ENCODE measurements at places on chromosomes 7 and 10.

DNA sequence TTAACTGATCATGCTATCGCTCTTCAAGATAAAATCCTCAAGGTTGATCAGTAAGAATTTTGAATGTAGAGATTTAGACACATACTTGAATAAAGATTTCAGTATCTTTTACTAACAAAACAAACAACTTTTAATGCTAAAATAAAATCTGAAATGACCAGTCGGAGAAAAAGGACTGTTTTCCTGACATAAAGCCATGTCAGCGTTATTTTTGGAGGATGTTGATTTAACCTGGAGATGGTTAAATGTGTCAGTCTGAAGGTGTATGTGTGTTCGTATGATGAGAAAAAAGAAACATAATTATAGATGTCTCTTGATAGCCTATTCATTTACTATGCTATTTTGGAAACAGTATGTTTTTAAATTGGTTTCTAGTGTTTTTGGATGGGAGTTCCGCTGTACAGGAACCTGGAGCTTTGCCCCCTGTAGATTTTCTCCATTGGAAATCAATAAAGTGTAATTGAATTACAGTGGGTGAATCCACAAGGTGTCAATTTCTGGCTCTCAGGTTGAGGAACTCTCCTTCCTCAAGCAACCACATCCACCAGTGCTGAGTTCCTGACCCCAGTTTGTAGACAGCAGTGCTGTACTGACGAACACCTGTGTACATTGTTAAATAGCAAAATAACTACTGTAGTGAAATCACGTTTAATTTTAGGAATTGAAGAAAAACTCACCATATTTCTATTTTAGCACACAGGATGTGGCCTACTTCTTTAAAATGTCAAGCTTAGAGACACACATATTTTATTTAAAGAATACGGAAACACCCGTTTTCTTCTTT lies 670.1 kb downstream of the MAGI2 start:
- H3K4me1 ChIP-seq = no peaks in the 10 kb centered on the region
- H3K27ac ChIP-seq = no peak overlapping the region
- H3K36me3 ChIP-seq = no peaks in the 10 kb centered on the region

- DNase-seq = no peak
- no peak overlapping the region for H3K27ac ChIP-seq
- no peak overlapping the region for H3K4me3 ChIP-seq
- H3K4me1 ChIP-seq = no peaks in the 10 kb centered on the region
Measured at GRCh38 chr7:36005293-36005692, 147.8 kb upstream of the EEPD1 start.

DNA sequence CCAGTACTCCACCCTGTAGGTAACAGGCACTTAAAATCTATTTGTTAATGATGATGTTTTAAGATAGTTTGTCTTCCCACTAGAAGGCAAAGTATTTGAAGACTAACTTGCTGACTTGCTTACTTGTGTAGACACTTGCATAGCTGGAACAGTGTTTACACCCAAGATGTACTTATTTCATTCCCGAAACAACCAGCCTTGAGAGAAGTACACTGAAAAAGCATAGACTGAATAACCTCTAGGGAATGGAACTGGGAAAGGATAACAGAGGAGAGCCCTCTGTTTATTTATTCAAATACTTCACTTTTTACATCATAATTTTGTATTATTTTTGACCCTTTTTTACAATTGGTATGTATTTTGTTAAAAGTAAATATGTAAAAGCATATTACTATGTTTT lies 33.1 kb upstream of the TMEM26 start:
- no peaks in the 10 kb centered on the region for H3K36me3 ChIP-seq
- H3K4me1 ChIP-seq = peaks cover 3% of the 10 kb centered on the region
- DNase-seq = no peak
- no peak overlapping the region for H3K4me3 ChIP-seq
- H3K27ac ChIP-seq = no peak overlapping the region

DNA sequence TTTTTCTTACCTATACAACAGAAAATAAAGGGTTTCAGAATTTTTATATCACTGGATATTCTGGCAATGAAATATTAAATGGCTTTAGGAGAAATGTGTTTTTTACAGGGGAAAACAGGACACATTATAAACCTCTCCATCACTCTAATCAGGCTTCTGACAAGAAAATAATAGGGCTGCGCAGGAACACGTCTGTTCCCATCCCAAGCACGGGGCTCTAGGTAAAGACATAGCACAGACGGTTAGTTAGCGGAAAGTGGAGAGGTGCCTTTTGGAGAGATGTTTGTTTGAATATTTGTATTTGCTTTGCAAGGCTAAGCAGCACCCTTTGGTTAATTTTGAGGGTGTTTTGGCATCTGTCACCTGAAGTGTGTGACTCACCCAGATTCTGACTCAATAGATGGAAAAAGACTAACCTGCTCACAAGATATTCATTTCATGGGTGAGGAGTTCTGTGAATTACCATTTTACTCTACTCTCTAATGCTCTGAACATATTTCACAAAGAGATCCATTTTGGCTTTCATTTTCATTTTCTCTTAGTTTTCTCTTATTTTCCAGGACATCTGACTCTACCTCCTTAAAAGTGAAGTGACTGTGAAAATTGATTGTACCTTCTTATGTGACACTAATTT lies 174.5 kb upstream of the AKR1E2 start:
- H3K4me1 ChIP-seq = peaks cover 18% of the 10 kb centered on the region
- no peak for DNase-seq
- H3K4me3 ChIP-seq = no peak overlapping the region
- H3K27ac ChIP-seq = peak overlapping the region; percentile 59
- no peaks in the 10 kb centered on the region for H3K27me3 ChIP-seq
- no peaks in the 10 kb centered on the region for H3K36me3 ChIP-seq

GRCh38 chr7:1935176-1936005 lies 265.3 kb downstream of the ELFN1 start:
- no peaks in the 10 kb centered on the region for H3K27me3 ChIP-seq
- no peak overlapping the region for H3K4me3 ChIP-seq
- no peaks in the 10 kb centered on the region for H3K36me3 ChIP-seq
- DNase-seq = no peak
- H3K4me1 ChIP-seq = no peaks in the 10 kb centered on the region
- H3K27ac ChIP-seq = no peak overlapping the region

GRCh38 chr10:132076578-132077081 lies 10.9 kb downstream of the JAKMIP3 start:
- H3K36me3 ChIP-seq = no peaks in the 10 kb centered on the region
- no peak for DNase-seq
- H3K27ac ChIP-seq = no peak overlapping the region
- H3K4me3 ChIP-seq = no peak overlapping the region

DNA sequence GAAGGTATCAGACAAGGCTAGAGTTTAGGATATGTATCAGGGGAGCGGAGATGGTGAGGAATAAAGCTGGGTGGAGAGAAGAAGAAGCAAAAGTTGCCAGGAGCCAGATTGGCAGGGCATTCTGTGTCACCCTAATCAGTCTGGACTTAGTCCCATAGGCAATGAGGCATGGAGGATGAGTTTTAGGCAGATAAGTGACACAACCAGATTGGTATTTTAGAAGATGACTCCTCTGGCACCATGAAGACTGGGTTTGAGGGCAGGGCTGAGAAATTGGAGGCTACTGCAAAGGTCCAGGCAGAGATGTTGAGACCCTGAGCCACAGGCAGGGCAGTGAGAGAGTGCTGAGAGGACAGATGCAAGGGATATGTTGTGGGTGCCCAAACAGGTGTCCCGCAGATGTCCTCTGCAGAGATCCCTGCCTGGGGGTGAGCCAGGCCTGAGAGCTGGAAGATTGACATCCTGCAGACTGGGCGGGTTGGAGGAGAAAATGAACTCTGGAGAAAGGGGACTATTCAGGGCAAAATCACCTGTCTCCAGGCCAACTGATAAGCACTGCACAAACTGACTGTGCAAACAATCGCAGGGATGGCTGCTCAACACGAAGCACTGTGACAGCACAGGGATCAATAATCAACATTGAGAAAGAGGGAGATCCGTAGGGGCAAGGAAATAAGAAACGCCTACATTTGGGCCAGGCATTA lies 11.9 kb upstream of the HABP2 start:
- H3K4me3 ChIP-seq = no peak overlapping the region
- DNase-seq = no peak
- no peaks in the 10 kb centered on the region for H3K4me1 ChIP-seq

- no peaks in the 10 kb centered on the region for H3K27me3 ChIP-seq
- H3K4me3 ChIP-seq = no peak overlapping the region
- H3K4me1 ChIP-seq = peaks cover 43% of the 10 kb centered on the region
- H3K27ac ChIP-seq = peak overlapping the region; percentile 68
- peak; percentile 36 for DNase-seq
Measured at GRCh38 chr10:6279540-6280267, 77.0 kb downstream of the PFKFB3 start.

GRCh38 chr10:110842326-110842904 lies 29.3 kb upstream of the PDCD4 start:
- DNase-seq = no peak
- no peak overlapping the region for H3K4me3 ChIP-seq
- H3K36me3 ChIP-seq = no peaks in the 10 kb centered on the region
- H3K27ac ChIP-seq = no peak overlapping the region

GRCh38 chr7:25615003-25615402 lies 386.7 kb upstream of the NPVF start:
- peaks cover 58% of the 10 kb centered on the region for H3K4me1 ChIP-seq
- H3K27me3 ChIP-seq = no peaks in the 10 kb centered on the region
- no peak for DNase-seq
- H3K27ac ChIP-seq = peak overlapping the region; percentile 33
- no peaks in the 10 kb centered on the region for H3K36me3 ChIP-seq

GRCh38 chr10:101291331-101292193 lies 62.3 kb upstream of the LBX1 start:
- no peak for DNase-seq
- peak overlapping the region; percentile 70 for H3K4me3 ChIP-seq
- peaks cover 19% of the 10 kb centered on the region for H3K4me1 ChIP-seq
- peaks cover 6% of the 10 kb centered on the region for H3K27me3 ChIP-seq

GRCh38 chr10:104117839-104118323 lies 4.1 kb upstream of the SFR1 start:
- H3K4me1 ChIP-seq = peaks cover 14% of the 10 kb centered on the region
- H3K27ac ChIP-seq = no peak overlapping the region
- H3K36me3 ChIP-seq = no peaks in the 10 kb centered on the region

DNA sequence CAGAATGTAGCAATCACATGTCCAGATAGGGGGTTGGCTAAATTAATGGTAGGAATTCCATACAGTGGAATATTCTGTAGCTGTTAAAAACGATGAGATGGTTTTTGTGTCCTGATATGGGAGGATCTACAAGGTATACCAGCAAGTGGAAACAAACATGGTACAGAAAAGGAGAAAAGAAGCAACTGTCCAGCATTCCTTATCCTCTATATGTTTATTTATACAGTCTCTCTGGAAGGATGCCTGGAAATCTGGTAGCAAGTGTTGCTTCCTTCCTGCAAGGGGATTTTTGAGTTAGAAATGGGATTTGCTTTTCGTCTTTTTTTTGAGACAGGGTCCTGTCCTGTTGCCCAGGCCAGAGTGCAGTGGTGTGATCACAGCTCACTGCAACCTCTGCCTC lies 19.3 kb downstream of the IL15RA start:
- no peaks in the 10 kb centered on the region for H3K27me3 ChIP-seq
- no peaks in the 10 kb centered on the region for H3K4me1 ChIP-seq
- peak overlapping the region; percentile 11 for H3K27ac ChIP-seq

DNA sequence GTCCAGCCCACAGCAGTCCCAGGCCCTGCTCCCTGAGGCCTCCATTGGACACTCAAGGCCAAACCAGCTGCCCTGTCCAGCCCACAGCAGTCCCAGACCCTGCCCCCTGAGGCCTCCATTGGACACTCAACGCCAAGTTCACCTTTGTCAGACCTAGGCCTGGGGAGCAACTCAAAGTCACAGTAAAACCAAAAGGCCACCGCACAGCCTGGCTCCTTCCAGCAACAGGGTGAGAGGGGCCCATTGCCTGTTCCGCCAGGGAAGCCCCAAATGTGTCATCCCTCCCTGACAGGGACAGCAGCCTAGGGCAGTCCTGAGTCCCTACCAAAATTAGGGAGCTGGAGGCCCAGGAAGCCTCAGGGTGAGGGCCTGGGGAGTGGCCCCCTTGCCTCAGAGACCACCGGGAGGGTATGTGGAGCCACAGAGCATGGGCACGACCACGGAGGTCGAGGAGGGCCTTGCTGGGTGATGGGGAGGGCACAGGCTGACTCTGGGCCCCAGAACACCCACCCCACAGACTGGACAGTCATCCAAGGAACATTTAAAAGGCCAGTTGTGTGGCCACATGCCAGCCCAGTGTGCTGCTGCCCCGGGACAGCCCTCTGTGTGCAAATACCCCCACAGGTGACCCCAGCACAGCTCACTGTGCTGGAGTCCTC lies 66.5 kb upstream of the PPP2R2D start:
- no peak for DNase-seq
- H3K4me3 ChIP-seq = no peak overlapping the region
- no peaks in the 10 kb centered on the region for H3K4me1 ChIP-seq
- no peak overlapping the region for H3K27ac ChIP-seq
- H3K27me3 ChIP-seq = no peaks in the 10 kb centered on the region

DNA sequence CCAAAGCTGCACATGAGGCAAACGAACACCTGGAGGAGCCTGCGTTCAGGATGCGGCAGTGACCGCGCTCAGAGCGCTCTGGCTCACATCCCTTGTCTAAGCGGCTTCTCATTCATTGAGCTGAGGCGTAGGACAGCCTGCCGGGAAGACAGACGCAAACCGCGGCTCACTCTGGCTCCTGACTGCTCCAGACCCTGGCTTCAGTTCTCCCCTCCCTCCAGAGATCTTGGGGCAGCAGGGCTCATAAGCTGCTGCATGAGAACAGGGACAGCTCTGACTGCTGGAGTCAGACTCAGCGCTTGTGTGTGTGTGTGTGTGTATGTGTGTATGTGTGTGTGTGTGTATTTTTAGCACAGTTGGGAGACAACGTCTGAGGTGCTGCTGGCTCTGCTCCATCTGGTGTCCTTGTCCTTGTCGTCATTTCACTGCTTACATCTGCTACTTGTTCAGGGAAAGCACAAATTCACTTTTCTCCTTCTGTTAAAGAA lies 15.8 kb upstream of the LYZL2 start:
- peak overlapping the region; percentile 56 for H3K4me3 ChIP-seq
- peak overlapping the region; percentile 39 for H3K27ac ChIP-seq
- H3K27me3 ChIP-seq = no peaks in the 10 kb centered on the region
- no peaks in the 10 kb centered on the region for H3K36me3 ChIP-seq
- H3K4me1 ChIP-seq = peaks cover 32% of the 10 kb centered on the region

GRCh38 chr10:23191764-23192711 lies at the start of gene PTF1A:
TSS of gene PTF1A (plus strand) at chr10:23192312. CDS start at chr10:23192531, 219 bp downstream.
- peaks cover 16% of the 10 kb centered on the region for H3K4me1 ChIP-seq
- H3K36me3 ChIP-seq = no peaks in the 10 kb centered on the region
- peaks cover 8% of the 10 kb centered on the region for H3K27me3 ChIP-seq
- no peak within 1 kb of the TSS for H3K4me3 ChIP-seq
- DNase-seq = no peak

- no peak for DNase-seq
- no peaks in the 10 kb centered on the region for H3K27me3 ChIP-seq
- peaks cover 75% of the 10 kb centered on the region for H3K4me1 ChIP-seq
- H3K36me3 ChIP-seq = no peaks in the 10 kb centered on the region
- peak overlapping the region; percentile 93 for H3K27ac ChIP-seq
- peak overlapping the region; percentile 56 for H3K4me3 ChIP-seq
Measured at GRCh38 chr7:18521236-18521589, 25.7 kb downstream of the HDAC9 start.

Measured in thoracic aorta (tissue), 2 donors.